ENCODE measurements at places on chromosomes 4 and X.
A peak's percentile ranks its signal among the peaks of the same experiment; 100 is the strongest.

DNA sequence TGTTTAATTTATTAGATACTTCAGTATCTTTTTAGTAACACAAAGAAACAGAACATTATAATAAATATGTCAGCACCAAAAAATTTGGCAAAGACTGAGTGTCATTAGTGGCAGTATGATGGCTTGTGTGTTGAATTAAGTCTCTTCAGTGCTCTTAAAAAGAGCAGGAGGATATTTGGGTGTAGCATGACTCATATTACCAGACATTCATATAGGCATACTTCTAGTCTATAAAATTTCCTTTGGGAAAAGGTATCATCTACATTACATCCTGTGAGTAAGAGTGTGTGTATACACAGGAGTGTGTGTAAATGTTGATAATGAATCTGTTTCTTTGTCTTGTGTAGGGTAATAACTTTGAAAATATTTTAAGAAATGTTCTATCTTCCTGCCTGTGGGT lies 135.7 kb downstream of the CNKSR2 start:
- DNase-seq, result no peak

DNA sequence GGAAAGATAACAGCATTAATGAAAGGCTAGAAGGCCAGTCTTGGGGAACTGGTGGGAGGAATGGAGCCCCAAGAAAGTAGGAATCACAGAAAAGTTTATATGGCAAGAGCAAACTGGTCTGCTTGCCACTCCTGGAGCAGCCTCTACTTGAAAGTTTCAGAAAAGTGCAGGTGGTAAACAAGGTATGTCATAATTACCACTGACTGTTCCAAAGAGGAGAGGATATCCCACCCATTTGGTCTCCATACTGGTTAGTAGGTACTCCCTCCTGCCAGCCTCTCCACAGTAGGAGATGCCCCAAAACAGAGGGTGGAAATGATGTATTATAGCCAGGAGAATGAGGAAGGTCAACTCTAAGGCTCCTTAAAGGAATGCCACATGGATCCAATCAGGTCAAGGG lies 145.1 kb downstream of the INPP4B start:
- DNase-seq, result no peak

GRCh38 chr4:159060161-159060560 lies 42.7 kb upstream of the RAPGEF2 start:
- DNase-seq, result no peak

- DNase-seq, result no peak
Observed at GRCh38 chrX:154082396-154083125, 15.0 kb downstream of the MECP2 start.

DNA sequence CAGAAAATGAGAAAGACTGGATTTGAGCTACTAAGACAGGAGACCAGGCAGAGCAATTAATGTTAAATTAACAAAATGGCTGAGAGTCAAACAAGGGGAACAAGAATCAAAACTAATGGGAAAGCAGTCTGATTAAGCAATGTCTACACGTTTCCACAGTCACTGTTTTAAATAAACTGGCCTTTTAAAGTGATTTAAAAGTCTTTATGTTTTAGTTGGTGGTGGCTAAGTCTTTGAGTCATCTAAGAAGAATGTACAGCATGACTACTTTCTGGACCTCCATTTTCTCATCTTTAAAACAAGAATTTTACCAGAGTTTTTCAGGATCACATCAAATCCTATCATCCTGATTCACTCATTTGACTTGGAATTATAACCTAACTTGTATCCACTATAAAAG lies 233.8 kb downstream of the ENOX2 start:
- no peak for DNase-seq

DNA sequence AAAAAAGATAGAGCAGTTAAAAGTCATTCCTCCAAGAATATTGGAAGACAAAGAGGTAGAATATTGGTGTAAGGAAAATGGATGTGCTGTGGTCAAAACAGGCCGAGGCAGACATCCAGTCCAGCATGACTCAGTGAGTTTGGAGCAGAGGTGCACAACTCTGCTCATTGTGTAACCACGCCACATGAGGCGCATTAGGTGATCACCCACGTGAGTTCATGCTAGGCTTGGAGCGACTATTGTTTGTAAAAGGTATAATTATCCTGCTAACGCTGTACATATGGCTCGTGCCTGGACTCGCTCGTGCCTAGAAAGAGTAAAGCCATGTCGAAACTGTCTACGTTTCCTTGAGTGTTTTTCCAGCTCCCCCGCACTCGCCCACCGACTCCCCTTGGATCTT lies 23.9 kb downstream of the C4orf54 start:
- no peak for DNase-seq

GRCh38 chr4:134470544-134470943 lies 269.0 kb upstream of the PABPC4L start:
- DNase-seq, result peak; percentile 2

DNA sequence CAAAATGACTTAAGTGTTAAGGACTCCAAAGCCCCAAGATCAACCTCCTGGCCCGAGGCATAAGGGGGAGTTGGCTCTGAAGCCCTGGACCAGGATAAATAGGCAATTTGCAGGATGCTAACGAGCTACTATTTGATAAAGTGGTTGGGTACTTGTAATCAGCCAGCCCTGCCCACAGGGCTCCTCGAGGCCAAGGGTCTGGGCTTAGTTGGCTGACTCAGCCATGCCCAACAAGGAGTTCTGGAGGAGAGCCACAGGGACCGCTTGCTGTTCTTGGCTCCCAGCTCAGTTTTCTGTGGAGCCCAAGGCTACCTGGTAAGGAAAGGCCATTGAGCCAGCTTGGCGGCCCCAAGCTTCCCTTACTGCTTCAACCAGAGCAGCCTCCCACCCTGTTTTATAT lies 7.8 kb downstream of the HMGB3 start:
- no peak for DNase-seq

DNA sequence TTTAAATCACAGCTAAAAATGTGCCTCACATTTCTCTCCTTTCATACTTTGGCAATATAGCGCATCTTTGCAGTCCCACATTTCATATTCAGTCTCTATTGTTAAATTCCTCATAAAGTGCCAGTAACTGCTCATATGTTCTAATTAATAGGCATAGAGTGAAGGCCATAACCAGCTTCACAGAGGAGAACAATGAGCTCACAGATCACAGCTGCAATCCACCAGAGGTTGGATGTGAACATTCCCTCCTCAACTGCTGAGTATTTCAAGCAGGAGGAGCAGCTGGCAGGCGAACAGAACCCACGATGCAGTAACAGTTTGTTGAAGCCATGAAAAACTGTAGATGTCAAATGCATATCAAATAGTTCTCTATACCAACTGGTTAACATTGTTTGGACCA lies 2088.7 kb upstream of the AGA start:
- DNase-seq, result no peak

DNA sequence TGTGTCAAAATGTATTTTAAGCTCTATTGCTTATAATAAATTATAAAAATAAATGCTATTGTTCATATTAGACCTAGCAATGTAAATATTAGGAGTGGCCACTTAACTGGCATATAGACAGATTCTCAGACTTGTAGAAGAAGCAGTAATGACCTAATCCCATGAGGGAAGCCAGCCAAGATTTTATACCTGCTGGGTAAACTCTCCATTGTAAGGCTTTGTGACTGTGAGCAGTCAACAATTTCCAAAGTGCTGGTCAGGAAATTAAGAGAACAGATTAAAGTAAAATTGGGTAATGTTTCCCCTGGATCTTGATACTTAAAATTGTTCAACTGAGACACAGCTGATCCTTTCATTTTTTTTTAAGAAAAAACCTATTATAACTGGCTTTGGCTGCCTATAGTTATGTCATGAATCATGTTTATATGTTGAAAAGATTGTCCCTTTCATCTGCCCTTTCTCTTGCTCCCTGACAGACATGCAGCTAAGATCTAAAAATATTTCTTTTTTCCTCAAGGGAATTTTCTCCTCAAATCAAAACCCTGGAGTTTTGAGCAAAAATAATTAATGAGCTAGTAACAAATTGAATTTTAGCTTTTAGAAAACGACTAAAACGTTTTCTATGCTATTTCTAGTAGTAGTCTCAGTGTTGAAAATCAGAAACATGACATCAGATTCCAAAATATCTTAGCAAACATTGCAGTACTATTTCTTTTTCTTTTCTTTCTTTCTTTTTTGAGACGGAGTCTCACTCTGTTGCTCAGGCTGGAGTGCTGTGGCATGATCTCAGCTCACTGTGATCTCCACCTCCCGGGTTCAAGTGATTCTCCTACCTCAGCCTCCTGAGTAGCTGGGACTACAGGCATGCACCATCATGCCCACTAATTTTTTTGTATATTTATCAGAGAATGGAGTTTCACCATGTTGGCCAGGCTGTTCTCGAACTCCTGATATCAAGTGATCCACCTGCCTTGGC lies 77.9 kb downstream of the ADGRL3 start:
- DNase-seq, result no peak

- DNase-seq, result no peak
Observed at GRCh38 chr4:156516698-156517097, 454.9 kb downstream of the PDGFC start.

DNA sequence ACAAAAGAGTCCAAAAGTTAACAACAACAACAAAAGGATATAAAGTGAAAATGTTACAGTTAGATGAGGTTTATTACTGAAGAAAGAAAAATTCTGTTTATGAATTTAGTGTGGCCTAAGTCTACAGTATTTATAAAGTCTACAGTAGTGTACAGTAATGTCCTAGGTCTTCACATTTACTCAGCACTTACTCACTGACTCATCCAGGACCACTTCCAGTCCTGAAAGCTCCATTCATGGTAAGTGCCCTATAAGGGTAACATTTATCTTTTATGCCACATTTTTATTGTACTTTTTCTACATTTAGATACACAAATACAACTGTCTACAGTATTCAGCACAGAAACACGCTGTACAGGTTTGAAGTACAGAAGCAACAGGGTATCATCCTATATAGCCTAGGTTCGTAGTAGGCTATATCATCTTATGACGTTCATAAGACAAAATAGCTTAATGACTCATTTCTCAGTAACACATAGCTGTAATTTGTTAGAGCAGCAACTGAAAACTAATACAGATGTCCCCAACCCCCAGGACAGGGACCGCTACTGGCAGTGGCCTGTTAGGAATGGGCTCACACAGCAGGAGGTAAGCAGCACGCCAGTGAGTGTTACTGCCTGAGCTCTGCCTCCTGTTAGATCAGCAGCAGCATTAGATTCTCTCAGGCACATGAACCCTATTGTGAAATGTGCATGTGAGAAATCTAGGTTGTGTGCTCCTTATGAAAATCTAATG lies 61.3 kb downstream of the CENPC start:
- no peak for DNase-seq

DNA sequence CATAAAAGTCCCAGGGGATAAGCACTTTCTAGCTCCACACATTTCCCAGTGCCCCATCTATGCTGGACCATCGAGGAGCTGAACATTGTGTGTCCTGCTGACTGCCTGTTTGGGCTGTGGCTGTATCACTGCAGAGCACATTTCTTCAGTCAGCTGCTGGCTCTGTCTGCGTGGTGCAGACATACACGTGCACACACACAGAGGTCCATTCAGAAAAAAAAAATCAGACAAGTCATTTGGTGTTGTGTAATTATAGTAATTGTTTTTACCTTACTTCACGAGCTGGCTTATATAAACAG lies 1.1 kb upstream of the PDLIM3 start:
- no peak for DNase-seq

DNA sequence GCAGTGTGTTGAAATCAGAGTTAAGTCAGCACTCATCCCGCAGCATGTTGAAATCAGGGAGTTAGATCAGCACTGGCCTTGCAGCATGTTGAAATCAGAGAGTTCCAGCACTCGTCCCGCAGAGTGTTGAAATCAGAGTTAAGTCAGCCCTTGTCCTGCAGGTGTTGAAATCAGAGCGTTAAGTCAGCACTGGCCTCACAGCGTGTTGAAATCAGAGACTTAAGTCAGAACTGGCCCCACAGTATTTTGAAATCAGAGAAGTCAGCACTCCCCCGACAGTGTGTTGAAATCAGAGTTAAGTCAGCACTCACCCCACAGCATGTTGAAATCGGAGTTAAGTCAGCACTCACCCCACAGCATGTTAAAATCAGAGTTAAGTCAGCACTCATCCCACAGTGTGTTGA lies 10.9 kb upstream of the UVSSA start:
- no peak for DNase-seq

DNA sequence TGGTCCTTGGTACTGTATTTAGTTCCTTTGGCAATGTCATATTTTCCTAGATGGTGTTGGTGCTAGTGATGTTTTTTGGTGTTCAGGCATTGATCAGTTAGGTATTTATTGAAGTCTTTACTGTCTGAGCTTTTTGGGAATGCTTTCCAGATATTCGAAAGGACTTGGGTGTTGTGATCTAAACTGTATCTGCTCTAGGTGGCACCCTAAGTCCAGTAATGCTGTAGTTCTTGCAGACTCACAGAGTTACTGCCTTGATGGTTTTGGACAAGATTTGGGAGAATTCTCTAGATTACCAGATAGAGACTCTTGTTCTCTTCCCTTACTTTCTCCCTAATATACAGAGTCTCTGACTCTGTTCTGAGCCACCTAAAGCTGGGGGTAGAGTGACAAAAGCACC lies 513.6 kb upstream of the PITX2 start:
- no peak for DNase-seq

DNA sequence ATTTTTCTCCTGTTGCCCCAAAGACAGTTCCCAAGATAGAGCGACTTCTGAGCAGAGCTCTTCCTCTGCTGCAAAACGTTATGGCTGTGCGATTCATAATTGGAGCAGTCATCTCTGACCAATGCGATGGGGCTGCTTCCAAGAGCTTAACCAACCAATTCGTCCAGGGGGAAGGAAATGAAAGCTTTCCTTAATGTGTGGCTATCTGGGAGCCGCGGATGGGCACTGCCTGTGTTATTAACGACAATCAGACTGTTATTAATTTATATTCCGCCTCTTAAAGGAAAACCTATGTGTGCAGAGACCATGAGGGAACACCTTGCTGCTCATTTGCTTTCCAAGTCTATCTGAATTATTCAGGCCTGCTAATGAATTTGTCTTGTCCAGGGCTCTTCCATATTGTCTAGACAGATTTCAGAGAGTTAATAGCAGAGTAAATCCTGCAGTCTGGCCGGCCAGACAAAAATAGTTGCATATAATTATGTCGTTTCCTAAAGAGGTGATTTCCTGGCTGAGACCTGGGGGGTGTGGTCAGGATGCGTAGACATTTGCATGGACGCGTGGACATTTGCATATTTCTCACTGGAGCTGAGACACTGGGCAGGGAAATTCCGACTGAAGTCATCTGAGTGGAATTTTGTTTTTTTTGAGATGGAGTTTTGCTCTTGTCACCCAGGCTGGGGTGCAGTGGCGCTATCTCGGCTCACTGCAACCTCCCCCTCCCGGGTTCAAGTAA lies 135.4 kb downstream of the HMX1 start:
- no peak for DNase-seq

DNA sequence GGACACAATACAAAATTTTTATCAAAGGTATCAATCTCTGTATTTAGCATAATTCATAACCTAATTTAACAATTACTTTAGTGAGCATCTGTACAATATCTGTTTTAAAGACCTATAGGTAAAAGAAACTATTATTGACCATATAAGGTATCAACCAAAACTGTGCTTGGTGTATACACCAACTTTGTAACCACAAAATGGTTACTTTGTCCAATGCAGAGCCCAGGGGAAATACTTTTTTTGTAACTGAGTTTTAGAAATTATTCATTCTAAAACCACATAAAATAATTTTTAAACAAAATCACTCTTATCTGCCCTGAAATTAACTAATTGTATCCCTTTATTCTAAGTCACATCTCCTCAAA lies 5.0 kb downstream of the CXXC4 start:
- DNase-seq, result no peak

GRCh38 chr4:81457921-81458520 lies 13.7 kb downstream of the RASGEF1B start:
- DNase-seq, result no peak

GRCh38 chrX:37905436-37906147 lies 58.2 kb upstream of the DYNLT3 start:
- no peak for DNase-seq

Data from left renal cortex interstitium (tissue), 4 donors.